ENCODE measurements at places on chromosomes 1 and 21.
A peak's percentile ranks its signal among the peaks of the same experiment; 100 is the strongest.

- no peak for DNase-seq
These were observed 63.9 kb upstream of the GRIK3 start for GRCh38 chr1:37098237-37098636.

GRCh38 chr1:198498103-198498385, 42.4 kb downstream of the ATP6V1G3 start:
- no peak for DNase-seq

- peak; percentile 73 for DNase-seq
These were observed 33.9 kb upstream of the ATP2B4 start for GRCh38 chr1:203592730-203593129.

DNA sequence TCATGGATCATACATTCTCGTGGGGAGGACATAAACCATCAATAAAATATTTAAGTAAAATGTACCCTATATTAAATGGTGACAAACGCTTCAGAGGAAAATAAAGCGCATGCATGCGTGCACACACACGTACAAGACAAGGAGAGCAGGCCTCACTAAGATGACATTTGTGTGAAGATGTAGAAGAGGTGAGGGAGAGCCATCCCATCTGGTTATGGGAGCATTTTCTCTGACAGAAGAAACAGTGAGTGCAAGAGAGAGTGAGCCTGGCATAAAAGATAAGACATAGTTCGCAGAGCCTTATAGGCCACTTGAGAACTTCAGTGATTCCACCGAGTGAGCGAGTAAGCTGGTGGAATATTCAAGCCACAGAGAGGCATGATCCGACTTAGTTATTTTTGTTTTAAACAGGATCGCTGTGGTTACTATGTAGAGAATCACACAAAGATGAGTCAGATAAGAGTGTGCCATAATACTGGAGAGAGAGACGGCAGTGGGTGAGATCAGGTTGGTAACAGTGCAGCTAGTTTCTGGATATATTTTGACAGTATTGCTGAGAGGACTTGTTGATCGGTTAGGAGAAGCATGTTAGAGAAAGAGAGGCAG, 624.2 kb downstream of the PLPP3 start:
- no peak for DNase-seq

GRCh38 chr1:227427411-227427810, 109.1 kb upstream of the CDC42BPA start:
- DNase-seq, result no peak

GRCh38 chr1:7042322-7043190, 257.3 kb downstream of the CAMTA1 start:
- no peak for DNase-seq

- peak; percentile 5 for DNase-seq
These were observed 976.9 kb downstream of the BRINP3 start for GRCh38 chr1:189500778-189501177.

DNA sequence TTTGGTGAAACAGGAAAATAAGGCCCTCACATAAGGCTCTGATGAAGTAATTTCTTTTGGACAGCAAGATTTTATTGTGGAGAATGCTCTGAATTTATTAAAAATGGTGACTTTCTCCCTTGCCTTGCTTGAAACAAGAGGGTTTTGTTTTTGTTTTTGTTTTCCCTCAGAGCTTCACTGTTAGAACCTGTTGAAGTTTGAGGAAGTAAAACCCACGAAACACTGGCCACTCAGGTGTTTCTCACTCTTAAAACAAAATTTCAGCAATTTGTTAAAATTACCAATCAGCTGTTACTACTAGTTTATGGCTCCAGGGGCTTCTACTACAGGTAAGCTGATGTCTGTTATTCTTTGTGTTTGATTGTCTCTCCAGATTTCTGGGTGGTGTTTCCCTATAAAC, 112.6 kb upstream of the B3GALT2 start:
- DNase-seq, result no peak

GRCh38 chr1:173862769-173863223, 5.0 kb downstream of the GAS5 start:
- DNase-seq, result no peak

GRCh38 chr1:245070836-245071615, 83.8 kb upstream of the KIF26B start:
- DNase-seq, result no peak

GRCh38 chr1:67041841-67042503, 12.0 kb downstream of the SLC35D1 start:
- DNase-seq, result no peak

DNA sequence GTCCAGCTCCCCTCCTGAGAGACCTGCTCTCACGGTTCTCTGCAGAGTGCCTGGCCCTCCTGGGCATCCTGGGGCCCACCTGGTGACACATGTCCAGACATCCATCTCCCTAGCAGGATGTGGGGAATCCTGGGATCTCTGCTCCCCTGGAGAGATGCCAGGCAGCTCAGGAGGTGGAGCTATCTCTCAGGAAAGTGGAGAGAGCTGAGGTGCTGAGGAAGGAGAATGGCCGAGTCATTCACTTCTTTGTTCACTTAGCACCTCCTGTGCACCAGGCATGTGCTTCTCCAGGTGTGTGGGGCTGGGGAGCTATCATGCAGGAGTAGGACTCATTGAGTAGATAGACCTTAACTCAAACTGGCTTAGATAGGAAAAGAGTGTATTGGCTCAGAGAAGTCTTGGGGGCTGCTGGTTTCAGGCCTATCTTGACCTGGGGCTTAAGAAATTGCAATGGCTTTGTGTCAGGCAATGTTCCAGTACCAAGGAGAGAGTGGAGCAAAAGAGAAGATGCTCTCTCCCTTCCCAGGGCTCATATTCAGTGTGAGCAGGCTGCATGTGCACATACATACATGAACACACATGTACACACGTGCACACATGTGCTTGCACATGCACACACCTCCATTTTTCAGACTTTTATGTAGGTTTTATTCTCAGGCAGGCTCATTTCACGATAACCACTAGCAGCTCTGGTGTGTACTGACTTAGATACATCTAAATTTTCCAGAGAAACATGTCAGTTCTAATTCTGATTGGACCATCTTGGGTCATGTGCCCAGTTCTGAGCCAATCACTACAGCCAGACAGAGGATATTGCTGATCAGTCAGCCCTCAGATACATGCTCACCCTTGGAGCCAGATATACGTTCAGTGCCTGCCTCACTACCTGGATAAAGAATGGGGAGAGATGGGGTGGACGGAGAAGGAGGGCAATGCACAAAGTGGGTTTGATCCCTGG, 437.6 kb downstream of the PTPRU start:
- DNase-seq, result no peak

GRCh38 chr1:39182804-39183203, 21.7 kb upstream of the MACF1 start:
- DNase-seq, result no peak

- peak; percentile 84 for DNase-seq
These were observed 307.0 kb upstream of the USP25 start for GRCh38 chr21:15422783-15423182.

GRCh38 chr21:39535646-39536437, 76.9 kb upstream of the B3GALT5 start:
- no peak for DNase-seq

DNA sequence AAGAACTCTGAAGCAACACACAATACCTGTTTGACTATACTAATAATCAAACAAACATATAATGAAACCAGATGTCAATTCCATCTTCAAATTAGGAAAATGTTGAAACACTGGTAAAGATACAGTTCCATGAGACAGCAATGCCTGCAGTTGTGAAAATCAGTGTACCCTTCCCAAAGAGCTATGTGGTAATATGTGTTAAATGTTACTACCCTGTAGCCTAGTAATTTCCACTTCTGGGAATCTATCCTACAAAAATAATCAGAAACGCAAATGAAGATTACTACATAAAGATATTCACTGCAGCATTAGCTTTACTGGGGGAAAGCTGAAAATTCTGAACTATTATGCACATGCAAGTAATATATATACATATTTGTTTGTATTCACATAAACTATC, 16.9 kb downstream of the GLIS1 start:
- no peak for DNase-seq

DNA sequence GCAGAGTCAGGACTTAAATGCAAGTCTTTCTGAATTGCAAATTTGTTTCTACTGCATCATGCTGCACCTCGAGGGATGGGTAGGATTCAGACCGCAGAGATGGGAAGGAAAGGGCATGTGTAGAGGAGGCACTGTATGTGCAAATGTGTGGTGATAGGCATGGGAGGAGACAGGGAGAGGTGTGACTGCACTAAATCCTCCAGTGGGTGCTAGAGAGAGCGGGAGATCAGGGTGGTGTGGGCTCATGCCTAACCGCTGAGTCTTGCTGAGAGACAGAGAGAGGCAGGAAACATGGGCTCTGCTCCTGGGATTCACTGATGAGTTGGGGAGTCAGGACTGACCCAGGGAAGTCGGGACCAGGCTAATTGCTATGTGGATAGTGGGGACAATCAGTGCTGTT, 61.1 kb downstream of the PTPRU start:
- no peak for DNase-seq

GRCh38 chr1:64975740-64976139, 9.4 kb upstream of the JAK1 start:
- no peak for DNase-seq

DNA sequence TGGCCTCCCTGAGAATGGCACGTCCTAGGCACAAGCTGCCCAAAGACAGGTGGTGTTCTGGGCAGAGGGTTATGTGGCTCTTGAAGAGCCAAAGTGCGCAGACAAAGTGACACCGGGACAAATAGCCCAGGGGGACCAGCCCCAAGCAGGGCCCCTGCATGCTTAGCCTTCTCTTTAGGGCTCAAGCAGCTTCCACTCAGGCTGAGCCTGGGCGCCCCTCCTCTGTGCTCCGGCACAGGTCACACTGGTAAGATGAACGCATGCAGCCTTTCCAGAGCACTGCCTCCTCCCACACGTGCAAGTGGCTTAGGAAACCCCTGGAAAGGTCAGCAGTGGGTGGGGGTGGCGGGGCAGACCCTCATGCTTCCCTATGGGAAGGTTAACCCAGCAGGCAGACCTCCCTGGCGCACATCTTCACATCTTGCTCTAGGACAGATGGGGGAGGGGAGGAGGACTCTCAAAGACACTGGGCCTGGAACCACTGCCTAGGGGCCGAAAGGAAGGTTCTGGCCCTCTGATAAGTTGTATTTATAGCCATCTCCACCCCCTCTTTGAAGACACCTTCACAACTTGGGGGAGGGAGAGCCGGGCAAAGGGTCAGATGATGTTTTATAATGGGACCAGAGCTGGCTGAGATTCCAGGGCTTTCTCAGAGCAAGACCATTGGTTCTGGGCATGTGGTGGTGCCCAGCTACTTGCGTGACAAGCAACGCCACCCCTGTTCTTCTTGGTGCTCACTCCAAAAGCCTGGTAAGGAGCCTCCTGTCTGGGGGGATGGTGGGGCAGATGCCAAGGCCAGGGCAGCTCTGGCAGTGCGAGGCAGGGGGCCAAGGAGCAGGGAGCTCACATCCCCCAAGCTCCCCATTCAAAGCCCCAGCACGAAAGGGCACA, 5.5 kb downstream of the KLHL21 start:
- no peak for DNase-seq

- no peak for DNase-seq
These were observed 9.9 kb upstream of the COG2 start for GRCh38 chr1:230632273-230632873.

DNA sequence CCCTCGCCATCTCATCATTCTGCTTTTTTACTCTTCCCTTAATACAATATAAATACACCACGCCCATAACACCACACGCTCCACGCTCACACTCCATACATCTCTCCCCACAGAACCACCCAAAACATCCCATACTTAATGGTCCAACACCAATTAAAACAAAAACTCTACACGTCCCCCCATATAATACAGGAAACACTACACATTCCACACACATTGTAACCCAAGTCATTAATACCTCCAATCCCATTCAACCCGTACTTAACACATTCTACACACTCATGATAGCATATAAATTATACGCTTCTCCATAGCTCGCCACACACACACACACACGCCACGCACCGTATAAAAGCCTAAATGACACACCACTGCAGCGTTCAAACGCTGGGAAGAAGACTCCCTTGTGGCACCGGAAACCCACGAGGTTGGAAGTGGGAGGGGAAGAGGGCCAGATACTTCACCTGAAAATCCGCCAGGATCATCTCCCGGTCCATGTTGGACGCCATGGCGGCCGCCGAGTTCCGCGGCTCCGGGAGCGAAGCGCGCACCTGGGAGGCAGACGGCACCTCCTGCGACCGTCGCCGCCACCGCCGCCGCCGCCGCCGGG, 659 bp downstream of the FAF1 start:
- DNase-seq, result no peak

DNA sequence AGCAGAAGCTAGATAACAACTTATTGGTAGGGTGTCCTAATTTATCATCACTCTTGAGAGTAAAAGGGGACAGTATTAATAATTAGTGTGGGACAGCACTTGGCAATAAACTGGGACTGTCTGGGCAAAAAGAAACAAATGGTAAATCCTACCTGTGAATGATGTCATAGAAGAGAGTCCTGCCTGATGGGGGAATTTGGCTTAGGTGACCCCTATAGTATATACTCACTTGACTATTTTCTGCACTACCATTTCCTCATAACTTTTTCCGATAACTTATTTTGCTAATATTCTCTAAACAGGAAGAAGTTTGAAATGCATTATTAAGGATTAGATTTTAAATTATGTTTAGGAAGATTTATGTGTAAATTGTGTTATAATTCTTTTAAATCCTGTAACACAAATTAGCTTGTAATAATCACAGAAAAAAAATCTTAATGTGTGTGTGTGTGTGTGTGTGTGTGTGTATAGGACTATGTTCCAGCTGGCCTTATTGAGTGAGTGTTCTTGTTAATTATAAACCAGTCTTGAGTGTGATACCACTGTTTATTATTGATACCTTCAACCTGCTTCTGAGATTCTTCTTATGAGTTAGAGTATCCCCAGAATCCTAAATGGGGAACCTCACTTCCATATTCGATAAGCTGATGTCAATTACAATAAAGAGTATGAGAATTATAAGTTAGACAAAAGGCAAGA, 144.2 kb upstream of the C1orf105 start:
- DNase-seq, result no peak

- DNase-seq, result no peak
These were observed 1.6 kb downstream of the NEGR1 start for GRCh38 chr1:72280711-72281110.

DNA sequence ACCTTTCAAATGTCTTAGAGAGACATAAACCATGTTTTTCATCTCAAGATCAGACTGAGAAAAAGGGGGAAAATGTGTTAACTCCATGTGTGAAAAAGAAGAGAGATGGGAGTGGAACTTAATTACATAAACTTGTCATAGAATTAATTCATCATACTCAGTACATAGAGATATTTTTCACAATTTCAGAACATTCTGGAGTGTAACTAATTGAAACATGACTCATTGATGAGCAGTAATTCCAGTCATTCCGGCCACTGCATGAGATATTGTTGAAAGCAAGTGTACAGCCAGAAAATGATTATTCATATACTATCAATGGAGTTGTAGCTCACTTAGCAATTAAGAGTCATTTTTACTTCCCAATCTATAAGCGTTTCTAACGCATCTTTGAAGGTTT, 739.3 kb downstream of the LTN1 start:
- DNase-seq, result peak; percentile 39

Data from NCI-H226 (cell line).